ENCODE measurements at places on chromosomes 12 and 14.
A peak's percentile ranks its signal among the peaks of the same experiment; 100 is the strongest.

DNA sequence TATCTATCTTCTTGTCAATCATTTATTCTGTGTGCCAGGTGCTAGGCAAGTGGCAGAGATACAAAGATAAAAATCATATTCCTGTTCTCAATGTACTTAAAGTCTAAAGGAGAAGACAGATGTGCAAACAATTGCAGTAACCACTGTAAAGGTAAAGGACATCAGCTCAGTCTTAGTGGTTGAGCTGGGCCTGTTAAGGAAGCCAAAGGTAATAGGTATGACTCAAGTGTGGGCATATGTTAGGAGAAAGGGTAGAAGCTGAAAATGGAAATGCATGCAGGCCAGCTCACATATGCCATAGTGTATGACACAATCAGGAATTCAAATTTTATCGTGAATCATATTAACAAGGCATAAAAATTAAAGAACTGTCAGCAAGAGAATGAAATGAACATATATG is 49.8 kb downstream of the FAR2 start:
- no peak for DNase-seq

DNA sequence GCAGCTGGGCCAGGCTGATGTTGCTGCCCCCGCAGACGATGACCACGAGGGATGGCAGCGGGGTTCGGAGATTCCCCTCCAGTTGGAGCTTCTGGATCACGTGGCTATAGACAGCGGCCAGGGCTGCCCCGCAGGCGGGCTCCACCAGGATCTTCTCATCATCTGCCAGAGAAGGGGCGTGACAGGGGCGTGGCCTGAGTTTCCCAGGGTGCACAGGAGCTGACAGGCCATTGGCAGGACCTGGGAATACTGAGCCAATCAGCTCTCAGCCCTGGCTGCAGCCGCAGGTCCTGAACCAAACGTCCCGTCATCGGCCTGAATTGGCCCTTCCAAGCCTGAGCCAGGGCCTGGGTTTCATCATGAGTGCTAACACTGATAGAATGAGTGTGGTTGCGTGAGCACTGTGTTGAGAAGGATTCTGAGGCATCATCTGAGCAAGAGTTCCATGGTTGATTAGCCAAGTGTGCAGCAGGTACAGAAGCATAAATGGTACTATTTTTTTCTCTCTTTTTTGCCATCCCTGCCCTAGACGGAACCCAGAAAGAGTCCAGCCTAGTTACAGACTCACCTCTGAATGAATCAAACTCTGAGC is 10.6 kb downstream of the SDS start:
- no peak for DNase-seq

DNA sequence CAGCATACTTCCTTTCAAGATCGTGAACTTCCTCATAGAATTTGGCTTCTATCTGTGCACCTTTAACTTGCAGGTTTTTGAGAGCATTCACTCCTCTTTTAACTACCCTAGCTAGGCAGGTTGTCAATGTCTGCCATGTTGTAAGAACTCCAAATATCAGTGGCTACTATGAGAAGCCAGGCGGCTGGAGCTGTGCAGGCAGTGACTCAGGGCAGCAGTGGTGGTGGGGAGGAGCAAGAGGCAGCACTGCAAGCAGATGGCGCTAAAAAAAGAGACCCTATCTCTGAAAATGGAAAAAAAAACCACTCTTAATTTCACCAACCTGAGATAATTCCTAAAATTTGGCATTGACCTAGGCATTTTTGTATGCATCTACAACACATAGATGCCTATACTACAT is 28.5 kb downstream of the YARS2 start:
- no peak for DNase-seq

DNA sequence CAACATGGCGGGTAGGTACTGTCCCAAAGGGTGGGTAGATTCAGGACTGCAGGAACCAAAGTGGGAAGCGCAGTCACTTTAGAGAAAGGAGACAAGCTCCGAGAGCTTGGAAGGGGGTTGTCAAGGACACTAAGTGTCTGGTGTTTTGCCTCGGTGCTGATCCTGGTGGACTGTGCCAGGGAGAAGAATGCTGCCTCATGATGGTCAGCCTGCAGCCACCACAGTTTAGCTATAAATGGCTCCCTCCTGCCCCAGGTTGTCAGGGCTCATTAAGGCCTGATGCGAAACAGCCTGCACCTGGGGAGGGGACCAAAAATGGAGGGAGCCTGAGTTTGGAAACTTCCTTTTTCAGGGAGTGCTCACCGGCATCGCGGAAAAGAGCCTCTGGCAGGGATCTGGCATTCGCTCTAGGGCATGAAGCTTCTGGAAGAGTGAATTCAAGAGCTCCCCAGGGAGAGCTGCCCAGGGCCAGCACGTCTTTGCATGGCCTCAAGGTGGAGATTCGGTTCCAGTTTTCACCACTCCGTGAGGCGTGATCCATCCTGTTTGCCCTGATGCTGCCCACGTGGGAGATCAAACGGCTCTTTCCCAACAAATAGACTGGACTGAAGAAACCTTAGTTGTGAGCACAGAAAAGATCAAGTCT is 164.0 kb downstream of the FOXN3 start:
- DNase-seq: no peak

DNA sequence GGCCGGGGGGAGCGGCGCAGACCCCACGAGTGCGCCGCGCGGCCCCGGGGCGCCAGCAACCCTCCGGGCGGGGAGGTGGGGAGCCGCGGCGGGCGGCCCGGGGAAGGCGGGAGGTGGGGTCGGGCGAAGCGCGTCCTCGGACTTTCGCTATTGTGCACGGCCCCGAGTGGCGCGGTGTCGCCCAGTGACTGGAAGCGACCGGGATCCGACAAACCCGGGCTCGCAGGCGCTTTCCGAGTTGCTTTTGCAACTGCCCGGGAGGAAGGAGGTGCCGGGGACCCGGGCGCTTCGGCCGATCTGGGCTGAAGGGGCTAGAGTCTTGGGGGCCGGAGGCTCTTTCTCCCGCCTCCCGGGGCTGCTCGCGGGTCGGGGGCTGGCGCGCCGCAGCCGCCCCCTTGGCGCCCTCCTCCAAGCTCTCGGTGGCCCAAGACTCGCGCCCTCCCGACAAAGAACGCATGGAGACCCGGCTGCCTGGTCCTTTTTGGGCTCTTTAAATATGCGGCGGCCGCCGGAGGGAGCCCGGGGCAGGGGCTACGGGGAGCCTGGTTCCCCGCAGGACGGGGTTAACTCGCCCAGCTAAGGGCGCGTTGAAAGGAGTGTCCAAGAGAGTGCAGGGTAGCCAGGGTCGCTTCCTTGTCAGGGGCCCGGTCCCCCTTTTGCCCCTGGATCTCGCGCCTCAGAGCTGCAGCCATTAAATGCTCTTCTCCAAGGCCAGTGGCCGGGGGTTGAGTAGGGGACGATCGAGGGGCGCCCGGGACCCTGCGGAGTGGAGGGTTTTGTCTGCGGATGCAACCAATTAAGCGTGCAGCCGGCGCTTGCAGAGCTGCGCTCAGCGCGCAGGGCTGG is 1.4 kb downstream of the HMGA2 start:
- no peak for DNase-seq

GRCh38 chr12:21695986-21696385 is 38.3 kb upstream of the LDHB start:
- DNase-seq: no peak

GRCh38 chr12:103373088-103373523 is 122.7 kb downstream of the C12orf42 start:
- DNase-seq: no peak

GRCh38 chr12:115700896-115701465 is 576.5 kb downstream of the MED13L start:
- DNase-seq: no peak

- no peak for DNase-seq
These were observed 109.7 kb downstream of the CRADD start for GRCh38 chr12:93786656-93787397.

GRCh38 chr14:76298896-76299295 is 77.0 kb upstream of the ESRRB start:
- no peak for DNase-seq

DNA sequence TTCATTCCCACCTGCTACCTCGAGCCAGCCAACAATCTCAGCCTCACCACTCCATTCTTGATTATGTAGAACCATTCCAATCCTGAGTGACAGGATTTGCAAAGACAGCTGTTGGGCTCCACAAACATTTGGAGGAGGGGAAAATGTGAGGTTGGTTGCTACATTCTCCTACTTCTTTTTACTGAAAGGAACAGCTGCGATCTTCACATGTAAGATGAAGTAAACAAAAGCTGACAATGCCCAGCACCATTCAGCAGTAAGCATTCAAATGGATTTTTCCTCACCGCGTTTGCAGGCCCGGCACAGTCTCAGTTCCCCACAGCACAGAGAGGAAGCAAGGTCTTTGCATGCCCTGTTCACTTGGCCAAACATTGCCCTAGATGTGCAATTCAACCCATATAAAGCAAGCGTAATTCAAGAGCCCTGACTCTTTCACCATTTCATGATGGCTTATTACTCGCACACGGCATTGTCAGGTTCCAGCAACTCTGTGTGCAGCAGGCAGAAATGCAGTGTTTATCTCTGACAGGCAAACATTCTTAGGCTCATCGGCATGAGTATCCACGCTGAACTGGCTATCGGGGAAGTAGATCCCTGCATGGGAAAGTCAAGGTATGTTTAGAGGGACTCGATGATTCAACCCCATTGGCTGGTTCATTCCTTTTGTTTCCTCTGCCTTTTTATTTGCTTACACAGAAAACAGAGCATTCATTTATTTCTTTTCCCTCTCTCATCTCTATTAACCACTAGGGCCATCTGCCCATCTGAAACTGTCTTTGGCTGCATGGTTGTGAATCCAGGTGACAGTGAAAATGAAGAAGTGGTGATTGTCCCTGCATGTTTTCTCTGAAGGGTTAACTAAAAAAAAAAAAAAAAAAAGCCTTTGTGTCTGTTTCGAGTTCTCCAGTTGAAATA is 236.1 kb upstream of the PLEKHG7 start:
- DNase-seq: no peak

DNA sequence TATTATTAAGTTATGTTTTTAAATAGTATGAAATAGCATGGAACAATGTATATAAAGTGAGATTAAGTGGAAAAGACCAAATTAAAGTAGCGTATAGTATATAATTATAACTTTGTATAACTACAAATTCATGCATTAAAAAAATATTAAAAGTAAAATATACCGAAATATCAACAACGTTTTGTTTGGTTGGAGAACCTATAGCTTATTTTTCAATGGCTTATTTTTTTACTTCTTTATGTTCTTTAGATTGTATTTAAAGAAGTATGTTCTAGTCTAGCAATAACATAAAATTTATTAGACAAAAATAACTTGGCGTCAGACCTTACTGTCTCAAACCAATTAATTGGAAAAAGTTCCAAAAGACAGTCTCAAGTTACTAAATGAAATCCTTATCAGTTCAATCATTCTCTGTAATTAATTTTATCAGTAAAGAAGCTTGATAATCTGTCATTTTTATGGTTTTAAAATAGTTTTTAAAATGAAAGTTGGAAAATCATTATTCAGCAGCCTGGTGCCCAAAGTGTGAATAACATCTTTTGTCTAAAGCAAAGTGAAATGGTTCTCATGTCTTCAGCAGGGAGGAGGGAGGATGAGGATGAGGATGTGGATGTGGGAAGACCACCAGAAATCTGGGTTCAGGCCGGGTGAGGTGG is 46.7 kb downstream of the IRAK3 start:
- no peak for DNase-seq

DNA sequence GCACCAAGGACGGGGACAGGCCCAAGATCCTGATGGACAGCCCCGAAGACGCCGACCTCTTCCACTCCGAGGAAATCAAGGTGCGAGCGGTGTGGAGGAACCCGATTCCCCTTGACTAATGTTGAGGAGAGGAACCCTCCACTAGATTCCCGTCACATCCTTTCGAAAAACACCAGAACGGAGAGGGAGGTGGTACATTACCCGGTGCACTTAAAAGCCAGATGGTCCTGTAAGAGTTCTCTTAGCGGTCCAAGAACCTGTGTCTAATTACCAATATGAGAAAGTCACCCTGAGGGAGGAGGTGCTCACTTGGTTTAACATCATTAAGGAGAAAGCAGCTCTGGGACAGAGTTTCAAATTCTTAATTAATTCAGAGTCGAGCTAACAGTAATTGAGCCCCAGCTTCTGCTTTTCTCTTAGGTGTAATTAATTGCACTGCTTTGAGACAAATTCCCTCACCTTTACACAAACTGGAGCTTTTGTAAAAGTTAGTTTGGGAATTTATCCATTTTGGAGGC is 450 bp downstream of the PRKAB1 start:
- DNase-seq: no peak

- DNase-seq: peak; percentile 44
These were observed 1.8 kb upstream of the ZNF839 start for GRCh38 chr14:102317564-102318248.

DNA sequence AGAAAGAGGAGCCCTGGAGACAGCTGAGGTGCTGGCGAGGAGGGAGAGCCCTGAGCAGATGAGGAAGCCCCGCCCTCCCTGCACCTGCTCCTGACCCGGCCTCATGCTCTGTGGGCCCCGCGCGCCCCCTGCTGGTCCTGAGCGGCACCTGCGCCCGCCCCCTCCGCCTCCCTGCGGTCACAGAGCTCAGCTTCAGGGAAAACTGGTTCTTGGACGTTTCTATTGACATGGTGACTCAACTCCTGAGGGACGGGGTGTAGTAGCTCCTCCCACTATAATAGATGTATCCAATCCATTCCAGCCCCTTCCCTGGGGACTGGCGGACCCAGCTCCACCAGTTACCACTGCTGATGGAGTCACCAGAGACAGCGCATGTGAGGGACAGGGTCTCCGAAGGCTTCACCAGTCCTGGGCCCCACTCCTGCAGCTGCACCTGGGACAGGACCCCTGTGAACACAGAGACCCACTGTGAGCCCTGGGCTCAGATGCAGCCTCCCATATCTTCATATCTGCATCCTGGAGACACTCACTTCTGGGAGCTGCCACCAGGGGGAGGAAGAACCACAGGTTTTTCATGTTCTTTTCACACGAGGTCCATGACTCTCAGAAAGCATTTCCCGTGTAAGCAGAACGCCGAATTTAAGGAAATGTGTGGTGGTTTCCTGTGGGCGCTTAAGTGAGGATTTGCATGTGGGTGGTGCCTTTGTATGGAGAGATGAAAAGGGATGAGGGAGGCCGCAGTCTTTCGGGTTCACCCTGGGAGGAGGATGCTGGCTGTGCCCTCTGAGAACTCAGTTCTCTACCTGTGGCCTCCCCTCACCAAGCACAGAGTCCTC is 1346.4 kb downstream of the TMEM121 start:
- DNase-seq: peak; percentile 79

- no peak for DNase-seq
These were observed 72.8 kb downstream of the KIF26A start for GRCh38 chr14:104211215-104211614.

- DNase-seq: no peak
These were observed 16.6 kb upstream of the SUSD6 start for GRCh38 chr14:69594846-69595245.

DNA sequence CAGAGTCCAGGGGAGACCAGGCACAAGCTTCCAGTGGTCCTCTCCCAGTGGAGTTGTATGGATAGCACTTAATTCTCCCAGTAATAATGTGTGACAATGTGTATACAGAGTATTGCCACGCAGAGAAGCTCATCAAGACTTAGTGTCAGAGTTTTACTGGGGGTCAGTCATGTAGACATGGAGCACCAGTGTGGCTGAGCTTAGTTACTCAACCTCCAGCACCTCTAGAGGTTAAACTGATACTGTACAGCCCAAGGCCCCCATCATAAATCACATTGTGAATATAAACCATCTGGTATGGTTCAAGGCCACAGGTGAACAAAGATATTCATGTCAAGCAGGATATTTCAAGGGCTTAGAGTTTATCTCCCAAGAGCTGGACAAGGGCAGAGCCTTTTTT is 378.1 kb upstream of the TMPO start:
- no peak for DNase-seq
